Heart right ventricle (tissue), 16 donors: ENCODE measurements at places on chromosomes 12 and 14. TPM values are rescaled to one million over a fixed set of nuclear protein-coding genes. Genes with fewer than 3 reads are reported as not detected.

Gene CLMN
- 14.5 TPM for total RNA-seq

Gene CLEC2B
- total RNA-seq, result 13.9 TPM

Gene KERA
- total RNA-seq, result not detected

Gene MYH6
- 105 TPM for total RNA-seq
